WTC11 (cell line): ENCODE measurements at places on chromosomes 3 and 15.

DNA sequence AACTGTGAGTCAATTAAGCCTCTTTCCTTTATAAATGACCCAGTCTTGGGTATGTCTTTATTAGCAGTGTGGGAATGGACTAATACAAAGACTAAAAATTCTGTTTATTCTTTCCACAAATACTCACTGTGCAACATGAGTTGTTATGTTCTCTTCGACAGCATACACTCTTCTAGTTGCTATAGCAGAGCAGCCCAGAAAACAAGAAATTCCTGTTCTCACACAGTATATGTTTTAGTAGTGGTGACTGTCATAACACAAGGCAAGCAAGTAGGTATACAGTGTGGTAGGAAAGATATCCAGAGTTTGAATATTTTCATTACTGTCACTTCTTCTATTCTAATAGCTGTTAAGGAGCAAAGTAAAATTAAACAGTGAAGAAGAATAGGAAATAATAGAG is 453.3 kb downstream of the ROBO1 start:
- no peak for DNase-seq

GRCh38 chr15:78058401-78058935 is 19.0 kb downstream of the TBC1D2B start:
- DNase-seq = peak; percentile 6

DNA sequence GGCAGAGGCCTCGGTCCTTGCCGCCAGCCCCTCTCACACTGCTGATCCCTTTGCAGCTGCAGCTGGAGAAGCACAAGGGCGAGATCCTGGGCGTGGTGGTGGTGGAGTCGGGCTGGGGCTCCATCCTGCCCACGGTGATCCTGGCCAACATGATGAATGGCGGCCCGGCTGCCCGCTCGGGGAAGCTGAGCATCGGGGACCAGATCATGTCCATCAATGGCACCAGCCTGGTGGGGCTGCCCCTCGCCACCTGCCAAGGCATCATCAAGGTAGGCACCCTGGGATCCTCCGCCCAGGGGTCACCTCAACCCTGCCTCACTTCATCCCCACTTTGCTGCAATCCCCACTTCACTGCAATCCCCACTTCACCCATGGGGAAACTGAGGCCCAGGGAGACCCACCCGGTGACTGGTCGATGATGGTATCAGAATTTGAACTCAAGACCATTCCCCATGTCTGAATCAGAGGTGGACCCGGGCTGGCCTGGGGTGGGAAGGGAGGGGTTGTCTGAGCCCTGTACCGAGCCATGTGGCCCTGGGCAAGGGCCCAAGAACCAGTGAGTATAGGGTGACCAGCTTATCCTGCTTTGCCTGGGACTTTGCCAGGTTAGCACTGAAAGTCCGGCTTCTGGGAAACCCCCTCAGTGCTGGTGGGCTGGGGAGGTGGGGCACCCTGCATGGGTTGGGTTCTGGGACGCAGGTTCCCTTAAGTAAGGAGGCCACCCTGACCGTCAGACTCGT is 162.9 kb downstream of the NSMCE3 start:
- DNase-seq = no peak

DNA sequence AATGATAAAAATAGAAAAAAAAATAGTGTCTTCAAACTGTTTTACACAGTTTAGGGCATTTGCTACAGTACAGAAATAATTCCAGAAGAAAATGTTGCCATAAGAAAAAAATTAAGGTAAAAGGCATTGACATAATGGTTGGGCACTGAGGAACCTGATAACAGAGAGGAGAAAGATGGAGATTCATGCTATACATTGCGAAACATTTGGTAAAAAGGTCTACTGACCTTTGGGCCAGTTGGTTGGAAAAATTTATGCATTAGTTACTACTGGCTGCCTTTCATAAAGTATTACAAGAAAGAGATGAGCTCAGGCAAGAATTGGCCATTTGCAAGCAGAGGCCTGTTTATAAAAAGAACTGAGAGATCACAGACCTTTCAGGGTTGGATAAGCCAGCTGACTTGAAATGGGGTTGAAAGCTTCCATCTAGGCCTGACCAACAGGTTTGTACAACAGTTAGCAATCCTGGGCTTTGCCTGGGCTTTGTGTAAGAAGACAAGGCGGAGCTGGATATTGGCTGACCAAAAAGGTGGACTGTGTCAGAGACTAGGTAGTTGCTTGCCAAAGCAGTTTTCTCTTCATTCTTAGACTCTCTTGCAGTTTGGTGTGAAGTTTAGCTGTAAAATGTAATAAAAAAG is 166.6 kb upstream of the MCTP2 start:
- DNase-seq = no peak

- no peak for DNase-seq
Observed at GRCh38 chr3:157938154-157938779, 168.0 kb downstream of the SHOX2 start.

DNA sequence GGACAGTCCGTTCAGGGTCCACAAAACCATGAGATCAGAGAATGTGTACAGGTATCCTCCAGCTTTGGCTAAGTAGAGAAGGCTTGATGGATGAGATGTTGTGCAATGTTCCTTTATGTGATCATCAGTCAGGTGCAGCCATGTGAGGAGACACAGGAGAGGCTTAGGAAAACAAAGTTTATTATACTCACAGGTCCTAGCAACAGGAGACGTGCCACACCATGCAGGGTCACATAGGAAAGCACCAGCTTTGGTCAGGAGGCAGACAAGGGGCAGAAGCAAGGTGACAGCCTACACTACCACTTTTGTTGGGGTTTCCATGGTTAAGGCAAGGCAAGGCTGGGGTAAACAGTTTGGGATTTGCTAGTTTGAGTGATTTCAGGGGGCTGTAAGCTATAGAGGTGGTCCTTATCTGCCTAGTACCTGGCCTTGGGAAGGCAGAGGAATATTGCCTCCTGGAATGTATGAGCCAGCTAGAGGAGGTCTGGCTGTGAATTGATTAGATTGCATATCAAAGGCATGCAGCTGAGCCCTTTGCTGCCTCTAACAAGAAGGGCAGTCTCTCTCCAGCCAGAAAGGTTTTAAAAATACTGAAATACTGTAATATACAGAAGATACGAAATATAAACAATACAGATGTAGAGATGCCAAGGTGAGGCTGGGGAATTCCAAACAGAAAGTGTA is 248.6 kb downstream of the RYR3 start:
- DNase-seq = peak; percentile 16

- DNase-seq = no peak
Observed at GRCh38 chr3:15499536-15499935, 22.0 kb downstream of the COLQ start.

DNA sequence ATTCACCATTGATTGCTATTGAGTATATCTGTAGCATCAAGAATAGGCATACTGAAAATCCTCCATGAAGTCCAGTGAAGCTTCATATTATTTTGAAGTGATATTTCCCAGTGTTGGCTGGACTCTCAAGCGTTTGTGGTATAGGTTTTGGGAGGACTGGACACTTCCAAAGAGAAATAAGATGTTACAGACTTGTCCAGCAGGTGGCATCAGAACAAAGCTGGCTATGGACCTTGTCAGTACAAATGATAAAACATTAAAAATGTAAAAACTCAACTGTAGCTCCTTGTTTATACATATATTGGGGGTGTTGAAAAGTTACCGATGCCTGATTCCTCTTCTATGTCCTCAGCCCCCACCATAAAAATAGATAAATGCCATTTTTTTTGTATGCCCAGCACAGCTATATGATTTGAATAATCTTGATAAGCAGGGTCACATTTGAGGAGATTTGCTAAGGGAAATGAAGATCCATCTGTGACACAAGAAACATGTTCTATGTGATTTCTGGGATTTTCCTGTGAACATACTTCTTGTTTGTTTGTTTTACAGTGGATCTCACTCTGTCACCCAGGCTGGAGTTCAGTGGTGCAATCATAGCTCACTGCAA is 54.5 kb upstream of the GOLGA6B start:
- DNase-seq = no peak

DNA sequence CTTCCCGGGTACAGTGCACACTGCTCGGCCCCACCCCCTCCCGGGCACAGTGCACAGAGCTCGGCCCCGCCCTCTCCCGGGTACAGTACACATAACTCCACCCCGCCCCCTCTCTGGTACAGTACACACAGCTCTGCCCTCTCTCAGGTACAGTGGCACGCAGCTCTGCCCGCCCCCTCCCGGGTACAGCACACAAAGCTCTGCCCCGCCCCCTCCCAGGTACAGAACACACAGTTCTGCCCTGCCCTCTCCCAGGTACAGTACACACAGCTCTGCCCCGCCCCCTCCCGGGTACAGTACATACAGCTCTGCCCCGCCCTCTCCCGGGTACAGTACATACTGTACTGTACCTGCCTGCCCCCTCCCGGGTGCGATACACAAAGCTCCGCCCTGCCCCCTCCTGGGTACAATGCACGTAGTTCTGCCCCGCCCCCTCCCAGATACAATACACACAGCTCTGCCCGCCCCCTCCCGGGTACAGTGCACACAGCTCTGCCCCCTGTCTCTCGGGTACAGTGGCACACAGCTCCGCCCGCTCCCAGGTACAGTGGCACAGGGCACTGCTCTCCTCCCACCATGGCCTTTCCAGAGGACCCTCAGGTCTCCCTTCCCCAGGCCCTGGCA is 16.4 kb upstream of the PRR20G start:
- DNase-seq = peak; percentile 45

GRCh38 chr15:67142092-67142766 is 76.8 kb downstream of the SMAD3 start:
- no peak for DNase-seq

GRCh38 chr3:42712344-42712648 is 9.7 kb upstream of the HHATL start:
- no peak for DNase-seq

- no peak for DNase-seq
Observed at GRCh38 chr15:65305150-65305758, 777 bp downstream of the RNU5B-1 start.

GRCh38 chr15:61724251-61724939 is 335.9 kb downstream of the VPS13C start:
- DNase-seq = no peak

GRCh38 chr3:26719134-26719533 is 96.6 kb downstream of the LRRC3B start:
- no peak for DNase-seq

DNA sequence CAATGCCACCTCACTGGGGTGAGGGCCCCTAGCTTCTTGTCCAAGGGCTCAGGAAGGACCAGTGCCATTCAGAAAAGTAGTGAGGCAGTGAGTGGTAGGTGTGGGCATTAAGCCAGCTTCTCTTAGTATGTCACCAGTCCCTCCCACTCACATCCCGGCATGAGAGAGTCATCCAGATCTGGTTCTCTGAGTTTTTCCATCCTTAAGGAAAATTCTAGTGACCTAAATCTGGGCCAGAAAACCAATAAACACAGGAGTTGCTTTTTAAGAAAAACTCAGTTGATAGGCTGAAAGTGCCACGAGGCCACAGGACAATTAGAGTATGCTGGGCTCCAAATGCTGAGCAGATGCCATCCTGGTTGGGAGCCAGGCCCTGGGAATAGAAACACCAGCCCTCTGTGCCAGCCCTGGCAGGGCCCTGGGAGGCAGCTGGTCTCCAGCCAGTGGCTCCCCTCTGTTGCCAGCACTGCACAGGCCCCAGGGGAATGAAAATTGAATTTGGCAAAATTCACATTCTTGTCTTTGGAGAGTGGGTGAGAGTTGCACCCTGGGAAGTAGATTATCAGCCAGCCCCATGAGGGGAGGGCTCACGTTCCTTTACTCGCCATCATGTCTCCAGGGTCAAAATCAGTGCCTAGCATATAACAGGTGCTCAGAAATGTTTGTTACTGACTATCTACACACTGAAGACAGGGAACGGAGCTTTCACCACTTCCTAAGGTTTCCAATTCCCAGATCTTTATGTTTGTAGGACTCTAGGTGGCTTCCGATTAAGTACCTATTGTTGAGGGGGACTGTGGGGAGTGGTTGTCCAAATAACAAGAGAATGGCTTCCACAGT is 52.8 kb downstream of the FAM43A start:
- DNase-seq = no peak

DNA sequence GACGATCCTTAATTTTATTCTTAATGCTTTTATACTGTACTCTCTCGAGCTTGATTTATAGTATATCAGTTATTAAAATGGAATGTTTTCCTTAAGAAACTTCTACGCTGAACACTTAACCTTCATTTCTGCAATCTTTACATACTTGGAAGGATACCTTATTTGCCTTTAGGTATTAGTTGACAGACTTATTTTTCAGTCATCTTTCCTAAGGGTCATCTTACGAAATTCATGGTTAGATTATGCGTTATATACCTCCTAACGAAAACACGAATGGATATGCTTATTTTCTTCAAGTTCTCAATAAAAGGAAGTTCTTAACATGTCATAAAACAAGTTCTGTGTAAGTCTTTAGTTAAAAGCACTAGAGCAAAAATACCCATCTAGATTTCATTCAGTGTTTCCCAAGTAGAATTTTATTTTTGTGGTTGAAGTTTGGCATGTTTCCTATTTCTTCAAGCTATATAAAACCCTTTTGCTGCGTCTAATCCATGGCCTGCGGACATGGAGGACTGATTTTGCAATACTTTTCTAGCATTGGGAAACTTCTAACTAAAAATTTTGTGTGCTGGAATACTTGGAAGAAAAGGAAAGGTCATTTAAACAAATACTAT is 231.3 kb downstream of the TP63 start:
- no peak for DNase-seq

DNA sequence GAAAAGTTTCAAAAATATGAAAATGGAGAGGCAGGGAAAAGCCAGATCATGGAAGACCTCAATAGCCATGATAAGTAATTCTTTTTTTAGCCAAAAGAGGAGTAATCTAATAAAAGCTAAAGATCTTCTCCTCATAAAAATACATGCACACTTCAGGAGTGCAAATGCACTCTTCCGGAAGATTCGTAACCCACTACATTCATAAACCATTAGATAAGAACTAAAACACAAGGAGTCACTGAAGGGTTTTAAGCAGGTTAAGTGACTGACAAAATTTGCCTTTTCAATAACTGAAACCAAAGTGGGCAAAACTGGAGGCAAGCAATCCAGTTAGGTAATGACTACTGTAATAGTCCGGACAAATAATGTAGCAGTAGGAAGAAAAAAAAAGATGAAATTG is 46.0 kb downstream of the UBE3A start:
- no peak for DNase-seq

GRCh38 chr3:45246241-45246640 is 20.2 kb upstream of the TMEM158 start:
- no peak for DNase-seq

GRCh38 chr15:48440084-48440483 is 108.9 kb downstream of the DUT start:
- peak; percentile 58 for DNase-seq

- peak; percentile 57 for DNase-seq
Observed at GRCh38 chr3:134640872-134641470, 9.9 kb downstream of the KY start.

DNA sequence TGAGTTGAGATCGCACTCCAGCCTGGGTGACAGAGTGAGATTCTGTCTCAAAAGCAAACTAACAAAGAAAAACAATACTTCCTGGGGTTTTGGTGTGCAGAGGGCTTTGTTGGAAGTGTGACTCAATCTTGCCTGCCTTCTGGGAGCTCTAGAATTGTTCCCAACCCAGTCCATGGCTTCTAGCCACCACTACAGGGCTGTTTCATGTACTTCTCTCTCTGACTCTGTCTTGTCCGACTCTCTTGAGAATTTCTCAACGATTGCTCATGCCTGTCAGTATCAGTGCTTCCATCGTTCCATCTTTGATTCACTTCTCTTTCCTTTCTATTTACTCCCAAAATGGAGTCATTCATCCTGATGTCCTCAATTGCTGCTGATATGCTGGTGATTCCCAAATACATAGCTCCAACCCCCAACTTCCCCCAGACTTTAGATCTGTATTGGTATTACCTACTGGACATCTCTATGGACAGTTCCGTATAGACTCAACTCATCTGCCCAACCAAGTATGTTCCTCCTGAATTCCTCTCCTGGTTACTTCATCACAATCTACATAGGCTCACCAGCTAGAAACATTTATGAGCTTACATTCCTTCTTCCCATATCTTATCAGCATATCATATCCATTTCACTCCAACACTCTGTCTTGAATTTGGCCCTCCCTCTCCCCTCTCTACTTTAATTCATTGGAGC is 1.8 kb upstream of the AP2M1 start:
- no peak for DNase-seq
